ENCODE measurements at places on chromosomes 1 and 21.

DNA sequence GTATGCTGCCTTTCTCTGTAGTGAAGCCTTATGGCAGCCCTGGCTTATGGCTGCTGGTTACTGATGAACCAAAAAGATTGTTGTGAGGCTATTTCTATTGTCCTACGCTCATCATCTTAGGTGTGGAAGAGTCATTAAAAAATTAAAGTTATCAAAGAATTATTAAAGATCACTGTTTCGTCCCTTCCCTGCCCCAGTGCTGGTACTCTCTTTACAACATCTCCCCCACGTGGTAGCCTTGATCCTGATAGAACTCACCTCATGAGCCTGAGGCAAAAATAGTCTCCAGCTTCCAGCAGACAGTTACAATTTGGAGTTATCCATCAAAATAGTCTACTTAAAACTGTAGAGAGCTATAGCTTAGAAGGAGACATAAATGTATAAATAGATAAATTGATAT is 201.5 kb downstream of the S1PR1 start:
- no peak for DNase-seq

GRCh38 chr1:172789840-172790239 is 130.9 kb downstream of the FASLG start:
- no peak for DNase-seq

GRCh38 chr1:19393046-19393445 is 80.9 kb downstream of the SLC66A1 start:
- DNase-seq = no peak

DNA sequence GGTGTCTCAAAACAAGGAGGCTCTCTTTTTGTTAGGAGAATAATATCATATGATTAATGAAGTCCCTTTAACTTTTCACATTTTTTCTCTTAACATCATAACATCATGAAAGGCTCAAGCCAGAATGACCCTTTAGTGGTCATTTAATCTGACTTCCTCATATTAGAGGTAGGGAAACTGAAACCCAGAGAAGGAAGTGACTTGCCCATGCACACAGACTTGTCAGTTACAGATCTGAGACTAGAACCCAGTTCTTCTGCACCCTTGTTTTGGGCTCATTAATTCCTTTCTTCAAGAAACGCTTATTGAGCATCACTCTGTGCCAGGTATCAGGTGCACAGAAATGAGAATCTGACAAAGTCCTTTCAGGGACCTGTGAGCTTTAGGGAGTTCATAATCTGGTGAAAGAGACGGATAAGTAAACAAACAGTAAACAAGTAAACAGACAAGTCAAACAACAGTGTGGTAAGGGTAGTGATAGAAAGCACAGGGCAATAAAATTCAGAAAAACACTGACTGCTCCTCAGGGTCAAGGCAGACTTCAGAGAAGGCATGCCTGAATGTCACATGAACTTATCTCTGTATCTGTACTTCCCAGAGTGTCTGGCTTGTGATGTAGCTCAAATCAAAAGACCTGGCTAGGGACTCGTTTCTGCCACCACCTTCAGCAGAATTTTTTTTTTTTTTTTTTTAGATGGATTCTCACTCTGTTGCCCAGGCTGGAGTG is 38.3 kb upstream of the OSBPL9 start:
- no peak for DNase-seq

GRCh38 chr1:182677397-182678098 is 6.8 kb downstream of the RGS8 start:
- no peak for DNase-seq

GRCh38 chr1:25661043-25661815 is 44.6 kb downstream of the MAN1C1 start:
- no peak for DNase-seq

GRCh38 chr1:51946300-51946699 is 44.2 kb downstream of the RAB3B start:
- no peak for DNase-seq

- DNase-seq = no peak
Observed at GRCh38 chr1:155681776-155682175, 6.8 kb downstream of the YY1AP1 start.

GRCh38 chr21:31555741-31556191 is 103.7 kb upstream of the SOD1 start:
- no peak for DNase-seq

DNA sequence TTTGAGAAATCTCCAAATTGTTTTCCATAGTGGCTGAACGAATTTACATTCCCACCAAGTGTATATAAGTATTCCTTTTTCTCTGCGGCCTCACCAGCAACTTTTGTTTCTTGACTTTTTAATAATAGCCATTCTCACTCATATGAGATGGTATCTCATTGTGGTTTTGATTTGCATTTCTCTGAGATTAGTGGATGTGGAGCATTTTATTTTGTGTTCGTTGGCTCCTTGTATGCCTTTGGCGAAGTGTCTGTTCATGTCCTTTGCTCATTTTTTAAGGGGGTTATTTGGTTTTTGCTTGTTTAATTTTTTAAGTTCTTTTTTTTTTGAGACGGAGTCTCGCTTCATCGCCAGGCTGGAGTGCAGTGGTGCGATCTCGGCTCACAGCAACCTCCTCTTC is 45.1 kb upstream of the MPC2 start:
- no peak for DNase-seq

GRCh38 chr21:34801519-34802132 is 132.8 kb downstream of the CLIC6 start:
- no peak for DNase-seq

- DNase-seq = peak; percentile 82
Observed at GRCh38 chr1:200979574-200980451, 43.7 kb downstream of the KIF21B start.

- no peak for DNase-seq
Observed at GRCh38 chr1:87246436-87246835, 82.2 kb upstream of the LMO4 start.

GRCh38 chr1:232602622-232603021 is 27.3 kb downstream of the SIPA1L2 start:
- no peak for DNase-seq

DNA sequence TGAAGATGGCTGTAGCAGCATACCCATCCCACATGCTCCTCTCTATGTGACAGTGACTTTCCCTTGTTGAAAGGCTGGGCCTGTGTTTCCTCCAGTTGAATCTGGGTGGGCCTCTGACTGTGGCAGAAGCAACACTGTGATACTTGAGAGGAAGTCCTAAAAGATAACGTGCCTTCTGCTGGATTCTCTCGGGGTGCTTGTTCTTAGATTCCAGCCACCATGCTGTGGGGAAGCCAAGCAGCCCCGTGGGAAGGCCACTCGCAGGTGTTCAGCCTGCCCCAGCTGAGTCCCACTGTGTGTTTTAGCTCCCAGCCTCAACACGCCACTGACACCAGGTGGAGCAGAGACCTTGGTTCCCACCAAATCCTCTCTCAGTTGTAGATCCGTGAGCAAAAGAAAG is 31.5 kb downstream of the TRAPPC10 start:
- DNase-seq = no peak

GRCh38 chr1:161486806-161487741 is 18.2 kb upstream of the FCGR2A start:
- no peak for DNase-seq

- no peak for DNase-seq
Observed at GRCh38 chr1:206011057-206011456, 7.9 kb upstream of the RAB7B start.

- DNase-seq = peak; percentile 85
Observed at GRCh38 chr1:65310078-65310587, 790 bp downstream of the DNAJC6 start.

- DNase-seq = no peak
Observed at GRCh38 chr21:35510294-35510693, 461.2 kb upstream of the RUNX1 start.

GRCh38 chr1:73800376-73800775 is 397.6 kb downstream of the LRRIQ3 start:
- no peak for DNase-seq

GRCh38 chr1:159005676-159006075 is 4.0 kb upstream of the IFI16 start:
- no peak for DNase-seq

GRCh38 chr1:10396870-10397269 is 2.0 kb upstream of the PGD start:
- no peak for DNase-seq

- no peak for DNase-seq
Observed at GRCh38 chr1:58094221-58094620, 452.3 kb downstream of the OMA1 start.

DNA sequence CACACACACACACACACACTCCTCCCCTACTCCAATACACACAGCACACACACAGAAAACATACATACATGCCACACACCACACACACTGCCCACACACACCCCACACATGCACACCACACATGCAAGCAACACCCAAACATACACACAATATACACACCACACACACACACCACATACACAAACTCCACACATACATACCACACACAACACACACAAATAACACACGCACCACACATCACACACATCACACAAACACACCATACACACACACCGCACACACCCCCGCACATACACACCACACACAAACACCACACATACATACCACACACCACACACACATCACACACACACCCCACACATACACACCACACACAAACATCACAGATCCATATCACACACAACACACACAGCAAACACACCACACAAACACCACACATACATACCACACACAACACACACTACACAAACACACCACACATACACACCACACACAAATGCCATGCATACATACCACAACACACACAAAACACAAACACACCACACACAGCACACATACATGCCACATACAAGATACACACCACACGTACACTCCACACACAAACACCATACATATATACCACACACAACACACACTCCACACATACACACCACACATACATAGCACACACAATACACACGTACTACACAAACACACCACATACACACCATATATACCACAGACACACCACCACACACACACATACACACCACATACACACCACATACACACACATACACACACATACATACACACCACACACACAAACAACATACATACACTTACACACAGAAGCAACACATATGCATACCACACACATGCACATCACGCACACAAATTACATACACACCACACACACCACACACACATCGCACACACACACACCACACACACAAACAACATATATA is 932 bp upstream of the RAB7B start:
- no peak for DNase-seq

DNA sequence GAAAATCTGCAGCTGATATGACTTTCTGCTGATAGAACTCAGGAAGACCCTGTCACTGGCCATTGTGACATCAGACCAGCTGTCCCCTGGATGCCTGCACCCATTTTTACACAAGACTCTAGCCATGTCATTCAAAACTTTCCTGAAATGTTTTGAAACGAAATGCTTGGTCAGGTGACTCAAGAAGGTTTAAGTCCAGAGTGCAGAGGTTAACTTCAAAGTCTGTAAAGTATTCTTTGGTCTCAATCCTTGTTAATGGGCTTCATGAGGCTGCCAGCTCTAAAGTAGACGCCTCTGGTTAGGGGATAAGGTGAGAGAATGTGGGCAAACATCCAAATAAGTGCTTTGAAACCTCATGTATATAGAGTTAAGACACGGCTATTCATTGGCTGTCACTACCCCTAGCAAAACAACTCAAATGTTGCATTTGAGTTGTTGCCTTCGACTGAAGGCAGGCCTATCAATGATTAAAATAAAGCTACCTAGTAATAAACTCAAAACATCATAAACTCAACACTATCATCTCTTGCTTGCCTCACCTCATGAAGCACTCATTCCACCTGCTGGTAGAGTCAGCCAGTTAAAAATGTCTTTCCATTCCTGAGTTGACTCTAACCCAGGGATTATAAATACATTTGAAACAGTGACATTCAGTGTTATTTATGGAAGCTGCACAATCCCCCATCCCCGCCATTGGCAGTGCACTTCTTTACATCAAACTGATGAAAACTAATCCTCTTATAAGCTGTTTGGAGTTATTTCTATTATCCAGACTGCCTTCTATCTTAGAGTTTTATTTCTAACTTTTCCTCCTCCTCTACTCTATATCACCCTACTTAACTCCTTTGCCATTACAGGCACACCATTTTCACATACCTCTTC is 26.0 kb downstream of the RABIF start:
- DNase-seq = no peak

- no peak for DNase-seq
Observed at GRCh38 chr1:5477716-5478115, 514.5 kb downstream of the NPHP4 start.

DNA sequence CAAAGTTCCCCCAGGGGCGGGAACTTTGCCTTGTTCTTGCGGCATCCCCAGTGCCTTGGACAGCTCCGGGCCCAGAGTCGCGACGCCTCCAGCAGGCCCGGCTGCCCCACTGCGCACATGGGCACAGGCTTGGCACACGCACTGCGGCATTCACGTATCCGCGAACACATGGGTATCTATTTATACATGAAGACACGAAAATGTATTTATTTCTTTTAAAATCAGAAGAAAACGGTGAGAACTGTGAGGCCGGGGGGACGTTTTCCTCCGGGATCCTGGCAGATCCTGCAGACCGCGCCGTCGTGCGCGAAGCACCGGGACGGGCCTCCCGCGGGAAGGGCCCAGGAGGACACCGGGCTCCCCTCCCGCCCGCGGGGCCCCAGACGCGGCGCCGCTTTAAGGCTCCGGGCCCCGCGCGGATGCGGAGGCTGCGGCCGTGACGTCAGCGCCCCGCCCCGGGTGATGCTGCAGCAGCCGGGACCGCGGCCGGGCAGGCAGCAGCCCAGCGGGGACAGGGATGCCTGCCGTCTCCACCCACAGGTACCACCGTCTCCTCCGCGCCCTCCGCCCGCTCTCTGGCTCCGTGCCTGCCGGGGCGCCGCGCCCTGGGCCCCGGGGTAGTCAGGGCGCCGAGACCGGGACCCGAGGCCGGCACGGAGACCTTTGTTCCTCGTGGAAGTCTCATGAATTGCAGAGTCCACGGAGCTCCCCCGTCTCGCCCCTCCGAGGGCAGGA is at the start of gene SLC45A1:
Gene SLC45A1, plus strand, starts transcription at position 468 of the 735 bp plus-strand sequence. CDS start 6,216 bp downstream, outside the sequence.
- DNase-seq = peak; percentile 78

- no peak for DNase-seq
Observed at GRCh38 chr1:197688233-197688632, 87.0 kb downstream of the DENND1B start.

GRCh38 chr1:66278260-66279021 is 255.5 kb upstream of the SGIP1 start:
- no peak for DNase-seq

GRCh38 chr1:247079141-247079874 is 697 bp upstream of the ZNF670 start:
- no peak for DNase-seq
